ENCODE measurements at places on chromosomes 5 and 9.

DNA sequence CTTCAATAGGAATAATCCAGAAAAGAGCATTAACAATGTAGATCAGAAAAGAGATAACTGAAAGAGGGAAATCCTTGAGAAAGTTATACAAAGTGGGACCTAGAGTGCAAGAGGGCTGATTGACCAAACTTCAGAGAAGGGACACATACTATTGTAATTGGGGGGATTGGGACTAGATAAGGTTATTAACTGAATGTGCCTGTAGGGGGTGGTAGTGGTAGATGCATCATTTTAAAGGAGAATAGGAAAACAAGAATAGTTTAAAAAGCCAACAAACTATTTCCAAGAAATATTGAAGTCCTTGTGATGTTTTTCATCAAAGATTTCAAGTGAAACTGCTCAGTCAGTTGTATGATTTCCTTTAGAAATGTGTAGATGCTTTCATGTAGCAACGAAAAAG lies 468.5 kb downstream of the TAF11L14 start:
- DNase-seq: no peak

DNA sequence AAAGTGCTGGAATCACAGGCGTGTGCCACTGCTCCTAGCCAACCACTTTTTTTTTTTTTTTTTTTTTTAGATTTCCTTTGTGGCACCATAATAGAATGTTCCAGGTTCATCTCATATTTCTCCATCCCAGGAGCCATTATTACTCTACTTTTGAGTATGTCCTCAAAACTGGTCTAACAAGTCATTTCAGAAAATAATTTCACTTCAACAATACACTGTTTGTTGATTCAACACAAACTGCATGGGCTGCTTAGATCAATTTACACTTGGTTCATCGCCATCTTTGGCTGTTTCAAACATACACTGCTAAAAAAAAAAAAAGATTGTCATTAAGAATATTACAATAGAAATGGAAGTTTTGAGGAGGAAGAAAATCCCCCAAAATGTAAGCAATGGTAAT lies 57.9 kb downstream of the CSNK1A1 start:
- DNase-seq: no peak

DNA sequence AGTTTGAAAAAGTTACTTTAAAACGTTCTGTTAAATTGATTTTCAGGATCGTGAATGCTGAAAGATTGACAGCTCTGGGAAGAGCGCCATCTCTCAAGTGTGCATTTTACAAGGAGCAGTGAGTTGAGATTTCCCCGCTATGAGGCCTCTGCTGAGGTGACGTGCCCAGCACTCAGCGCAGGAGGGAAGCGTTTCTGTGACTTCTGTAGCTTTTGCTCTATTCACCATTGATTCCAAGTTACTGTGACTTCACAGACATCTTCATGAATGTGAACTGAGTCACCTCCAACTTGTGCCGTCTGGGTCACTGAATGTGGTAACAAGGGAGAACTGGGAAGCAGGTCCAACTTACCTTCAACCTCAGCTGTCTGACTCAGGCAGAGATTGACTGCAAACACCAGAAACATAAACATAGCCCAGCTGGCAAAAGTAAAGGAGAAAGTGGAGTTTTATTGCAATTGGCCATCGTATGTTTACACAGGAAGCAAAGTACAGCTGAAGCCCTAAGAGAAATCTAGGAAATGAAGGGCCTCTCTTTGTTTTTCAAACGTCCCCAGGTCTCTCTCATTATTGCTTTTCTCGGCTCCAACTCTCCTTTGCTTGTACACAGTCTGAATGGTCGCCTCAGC lies 428.8 kb upstream of the CLINT1 start:
- DNase-seq: no peak

DNA sequence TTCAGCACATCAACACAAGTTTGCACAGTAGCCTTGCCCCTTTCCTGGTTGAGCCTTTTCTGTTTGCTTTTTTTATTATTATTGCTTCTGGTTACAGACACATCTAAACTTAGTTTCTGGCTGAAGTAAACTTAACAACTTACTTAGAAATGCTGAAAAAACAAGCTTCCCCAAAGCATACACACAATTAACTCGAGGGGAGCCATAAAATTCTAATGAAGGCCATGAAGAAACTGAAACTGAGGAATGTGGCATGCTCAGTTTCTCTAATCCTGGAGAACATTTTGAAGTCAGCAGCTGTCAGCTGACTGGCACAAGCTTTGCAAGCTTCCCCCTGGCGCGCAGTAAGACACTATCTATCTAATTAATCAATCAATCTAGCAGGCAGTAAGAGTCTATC lies 3.7 kb downstream of the MYO10 start:
- no peak for DNase-seq

DNA sequence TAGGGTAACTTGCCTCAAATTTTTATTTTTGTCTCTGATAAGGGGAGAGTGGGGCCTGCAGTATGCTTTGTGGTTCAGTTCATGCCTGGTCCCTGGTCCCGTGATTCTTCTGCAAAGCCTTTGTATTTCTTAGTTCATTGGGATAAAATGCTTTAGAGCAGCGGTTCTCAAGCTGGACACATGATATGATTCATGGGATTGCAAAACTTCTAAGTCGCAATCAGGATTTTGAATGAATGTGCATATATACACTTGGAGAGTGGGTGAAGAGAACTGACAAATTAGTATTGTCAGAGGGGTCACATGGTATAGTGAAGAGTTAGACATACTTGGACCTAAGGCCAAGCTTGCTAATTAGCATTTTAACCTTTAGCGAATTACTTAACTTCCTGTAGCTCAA lies 265.4 kb upstream of the KLF9 start:
- no peak for DNase-seq

- no peak for DNase-seq
These were observed 4.1 kb downstream of the FAM78A start for GRCh38 chr9:131272212-131272611.

GRCh38 chr5:78605611-78606010 lies 43.0 kb downstream of the LHFPL2 start:
- no peak for DNase-seq

GRCh38 chr5:99543841-99544240 lies 615.0 kb upstream of the CHD1 start:
- DNase-seq: no peak

GRCh38 chr9:131277287-131277909 lies 1.1 kb upstream of the FAM78A start:
- DNase-seq: no peak

- no peak for DNase-seq
These were observed 273.2 kb upstream of the TARS1 start for GRCh38 chr5:33167541-33167940.

- DNase-seq: no peak
These were observed 40.9 kb downstream of the ANGPTL2 start for GRCh38 chr9:127081250-127082185.

GRCh38 chr5:54362992-54363625 lies 52.7 kb upstream of the ARL15 start:
- no peak for DNase-seq
